ENCODE measurements at places on chromosomes 3 and 15.

DNA sequence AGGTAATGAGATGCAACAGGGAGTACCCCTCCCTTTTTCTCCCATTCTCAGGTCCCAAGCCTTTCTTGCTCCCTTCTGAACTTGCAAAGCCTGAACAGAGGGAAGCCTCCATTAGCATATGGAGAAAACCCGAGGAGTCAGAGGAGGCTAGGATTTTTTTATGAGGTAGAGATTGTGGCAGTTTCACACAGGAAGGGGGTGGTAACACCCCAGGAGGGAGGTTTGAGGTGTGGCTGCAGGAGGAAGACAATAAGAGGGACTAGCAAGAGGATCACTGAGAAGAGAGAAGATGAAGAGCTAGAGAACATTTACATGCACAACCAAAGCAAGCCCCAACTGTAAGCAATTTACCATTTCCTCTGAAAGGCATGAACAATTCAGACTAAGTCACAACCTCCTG lies 322.7 kb downstream of the SV2B start:
- no peak for DNase-seq

DNA sequence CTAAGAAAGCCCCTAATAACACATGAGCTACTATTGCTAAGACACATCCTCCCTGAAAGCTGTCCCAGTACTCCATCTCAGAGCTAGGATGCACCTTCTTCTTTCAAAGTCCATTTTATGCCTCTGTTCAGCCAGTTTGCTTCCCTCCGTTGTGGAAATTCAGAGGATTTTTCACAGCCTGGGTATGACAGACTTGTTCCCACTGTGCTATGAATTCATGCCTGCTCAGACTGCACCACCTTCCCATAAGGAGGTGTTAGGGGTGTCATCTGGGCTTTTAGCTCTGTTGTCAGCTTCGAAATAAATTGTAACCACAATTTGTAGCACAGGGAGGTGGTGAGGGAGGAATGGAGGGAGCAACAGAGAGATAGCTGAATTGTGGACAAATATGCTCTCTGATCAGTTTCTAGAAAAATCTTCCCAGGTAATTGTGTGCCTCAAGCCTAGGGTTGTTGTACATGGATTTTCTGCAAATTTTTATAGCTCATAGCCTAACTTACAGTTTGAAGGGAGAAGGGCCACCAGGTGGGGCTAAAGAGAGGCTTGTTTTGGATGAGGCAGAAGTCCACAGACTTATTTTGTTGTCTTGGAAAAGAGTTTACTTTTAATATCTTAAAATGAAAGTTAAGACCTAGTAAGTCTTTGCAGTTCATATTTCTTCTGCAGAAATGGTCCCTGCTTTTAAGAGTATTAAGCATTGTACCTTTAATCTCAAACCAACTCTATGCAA lies 462.0 kb downstream of the PDCD6IP start:
- DNase-seq: no peak

GRCh38 chr3:56677286-56677685 lies 5.8 kb downstream of the TASOR start:
- DNase-seq: no peak

DNA sequence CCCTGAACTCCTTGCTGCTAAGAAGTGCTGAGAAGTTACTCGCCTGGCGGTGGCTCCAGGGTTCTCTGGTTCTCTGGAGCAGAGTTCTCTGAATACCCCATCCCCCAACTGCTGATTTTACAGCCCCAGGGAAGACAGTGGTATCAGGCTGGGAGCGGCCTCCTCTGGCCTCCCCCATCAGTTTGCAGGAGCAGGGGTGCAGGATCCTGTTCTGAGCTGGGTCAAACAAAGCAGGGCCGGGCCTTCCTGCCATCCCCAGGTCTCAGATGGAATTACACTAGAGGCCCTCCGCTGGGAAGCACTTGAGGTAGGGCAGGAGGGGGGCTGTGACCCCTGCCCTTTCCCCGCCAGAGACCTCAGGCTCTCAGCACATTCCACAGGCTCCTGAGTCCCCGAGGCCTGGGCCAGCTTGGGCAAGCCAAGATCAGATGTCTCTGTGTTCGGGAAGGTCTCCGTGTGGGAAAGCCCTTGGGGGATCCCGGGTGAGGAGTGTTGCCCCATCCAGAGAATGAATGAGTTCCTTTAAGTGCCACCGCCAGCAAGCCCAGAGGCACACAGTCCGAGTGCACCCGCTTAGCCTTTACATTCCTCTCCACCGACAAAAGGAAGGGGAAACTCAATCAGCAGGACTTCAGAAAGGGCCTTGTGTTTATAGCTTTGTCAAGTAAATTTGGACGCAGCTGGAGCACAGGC lies 149.9 kb downstream of the LRRK1 start:
- DNase-seq: peak; percentile 39

GRCh38 chr15:36251450-36251849 lies 328.0 kb upstream of the CDIN1 start:
- no peak for DNase-seq

GRCh38 chr3:169171739-169172138 lies 491.8 kb downstream of the MECOM start:
- DNase-seq: no peak

DNA sequence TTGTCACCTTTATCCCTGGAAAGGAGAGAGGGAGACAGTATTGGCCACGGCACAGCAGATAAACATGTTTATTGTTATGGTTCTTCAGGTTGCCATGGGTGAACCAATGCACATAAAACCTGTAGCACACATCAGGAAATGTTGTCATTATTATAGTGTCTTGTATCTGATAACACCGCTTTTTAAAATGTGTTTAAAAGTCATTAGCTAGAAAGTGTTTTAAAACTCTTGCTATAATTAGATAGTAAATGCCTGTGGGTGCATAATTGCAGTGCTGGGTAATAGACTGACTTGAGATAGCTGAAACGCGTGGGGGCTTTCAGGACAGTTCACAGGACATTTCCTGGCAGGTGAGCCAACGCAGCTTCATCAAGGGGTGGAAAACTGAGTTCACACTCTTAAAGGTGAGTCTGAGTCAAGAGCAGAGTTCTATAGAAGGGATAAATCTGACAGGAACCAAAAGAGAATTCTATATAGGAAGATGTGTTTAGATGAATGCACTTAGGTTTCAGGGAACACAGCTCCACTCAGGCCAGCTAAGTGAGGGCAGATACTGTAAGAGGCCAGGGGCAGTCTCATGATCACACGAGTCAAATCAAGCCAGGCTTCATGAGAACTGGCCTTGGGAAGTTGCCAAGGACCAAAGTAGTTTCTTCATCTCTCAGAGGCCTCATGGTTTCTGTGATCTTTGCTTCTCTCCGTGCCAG lies 35.6 kb upstream of the PPP4R2 start:
- no peak for DNase-seq

GRCh38 chr3:156132313-156132712 lies 11.9 kb downstream of the KCNAB1 start:
- DNase-seq: no peak

GRCh38 chr15:91909574-91909973 lies 56.1 kb downstream of the SLCO3A1 start:
- DNase-seq: no peak

DNA sequence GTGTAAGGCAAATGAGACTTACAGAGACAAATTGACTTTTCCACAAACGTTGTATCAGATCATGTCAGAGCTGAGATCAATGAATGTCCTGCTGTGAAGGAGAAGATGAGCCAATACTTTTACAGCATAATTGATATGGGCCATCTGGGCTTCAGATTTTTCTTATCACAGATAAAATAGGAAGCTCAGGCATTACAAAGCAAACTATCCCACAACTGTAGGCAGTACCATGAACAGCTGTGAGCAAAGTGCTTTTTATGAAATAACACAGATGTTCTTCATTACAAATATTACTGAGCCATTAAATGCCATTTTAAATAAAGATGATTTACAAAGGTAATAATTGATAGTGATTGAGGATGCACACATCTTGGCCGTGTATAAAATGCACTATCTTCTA lies 852.3 kb downstream of the OTOL1 start:
- DNase-seq: no peak

DNA sequence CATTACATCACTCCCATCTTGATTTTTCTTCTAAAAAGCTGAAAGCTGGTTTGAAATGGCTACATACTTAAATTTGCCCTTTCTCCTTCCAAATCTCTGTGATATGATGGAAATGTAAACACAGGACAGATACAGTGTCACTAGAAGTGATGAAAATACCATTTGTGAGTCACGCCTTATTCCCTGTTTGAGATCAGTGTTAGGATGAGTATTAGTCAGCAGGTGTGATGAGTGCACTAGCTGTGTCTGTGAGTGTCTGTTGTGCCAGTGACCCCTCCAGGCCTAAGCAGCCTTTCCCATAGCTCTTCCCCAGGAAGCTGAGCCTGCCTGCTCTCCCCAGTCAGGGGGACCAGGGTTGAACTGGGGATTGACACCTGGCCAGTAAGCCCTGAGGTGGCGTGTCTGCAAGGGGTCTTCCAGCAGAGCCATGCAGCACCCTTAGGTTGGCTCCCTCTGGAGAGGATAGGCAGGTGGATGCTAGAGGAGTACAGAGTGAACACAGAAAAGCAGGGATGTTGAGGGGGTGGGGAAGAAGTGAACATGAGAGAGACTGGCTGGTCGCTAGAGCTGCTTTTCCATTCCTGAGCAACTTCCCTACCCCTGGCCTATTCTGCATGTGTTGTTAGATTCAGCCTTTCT lies 92.0 kb downstream of the PDE8A start:
- DNase-seq: no peak

DNA sequence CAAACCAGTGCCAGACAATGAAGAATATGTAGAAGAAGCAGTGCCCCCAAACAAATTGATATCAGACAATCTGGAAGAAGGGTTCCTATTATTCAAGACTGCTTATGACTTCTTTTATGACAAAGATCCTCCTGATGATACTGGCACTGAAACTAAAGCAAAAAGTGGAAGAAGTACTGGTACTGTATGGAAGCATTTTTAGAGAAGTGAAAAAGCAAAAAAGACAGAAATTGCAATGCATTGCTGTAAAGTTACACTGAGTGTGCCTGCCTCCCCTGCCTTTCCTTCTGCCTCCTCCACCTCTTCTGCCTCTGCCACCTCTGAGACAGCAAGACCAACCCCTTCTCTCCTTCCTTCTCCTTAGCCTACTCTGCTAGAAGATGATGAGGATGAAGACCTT lies 167.6 kb downstream of the PLCL2 start:
- DNase-seq: no peak

DNA sequence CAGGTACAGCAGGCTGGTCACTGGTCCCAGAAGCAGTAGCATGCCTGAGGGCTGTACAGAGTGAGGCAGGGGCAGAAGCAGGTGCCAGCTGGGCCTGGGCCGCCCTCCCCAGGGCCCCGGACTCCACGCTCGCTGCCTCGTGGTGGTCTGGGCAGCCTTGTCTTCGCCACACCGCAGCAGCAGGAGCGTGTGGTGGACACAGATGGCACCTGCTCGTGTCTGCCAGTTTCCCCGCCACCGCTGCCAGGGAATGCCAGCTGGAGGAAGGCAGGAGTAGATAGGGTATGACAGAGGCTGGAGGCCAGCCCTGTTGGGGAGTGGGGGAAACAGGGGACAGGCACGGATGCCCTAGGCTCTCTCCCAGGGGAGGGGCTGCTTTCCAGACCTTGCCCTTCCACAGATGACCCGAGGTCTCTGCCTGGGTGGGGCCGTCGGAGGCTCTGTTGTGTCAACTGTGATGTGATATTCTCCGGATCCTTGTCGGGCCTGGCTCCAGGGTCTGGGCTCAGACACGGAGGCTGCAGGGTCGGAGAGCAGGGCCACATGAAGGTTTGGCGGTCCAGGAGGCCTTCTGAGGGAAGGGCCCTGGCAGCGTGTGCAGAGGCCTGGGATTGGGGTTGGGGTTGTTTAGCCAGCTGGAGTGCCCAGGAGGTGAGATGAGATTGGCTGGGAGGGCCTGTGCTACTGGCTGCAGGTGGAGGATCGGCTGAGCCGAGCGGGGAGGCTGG lies 33.6 kb downstream of the GOLGA6L10 start:
- DNase-seq: no peak

DNA sequence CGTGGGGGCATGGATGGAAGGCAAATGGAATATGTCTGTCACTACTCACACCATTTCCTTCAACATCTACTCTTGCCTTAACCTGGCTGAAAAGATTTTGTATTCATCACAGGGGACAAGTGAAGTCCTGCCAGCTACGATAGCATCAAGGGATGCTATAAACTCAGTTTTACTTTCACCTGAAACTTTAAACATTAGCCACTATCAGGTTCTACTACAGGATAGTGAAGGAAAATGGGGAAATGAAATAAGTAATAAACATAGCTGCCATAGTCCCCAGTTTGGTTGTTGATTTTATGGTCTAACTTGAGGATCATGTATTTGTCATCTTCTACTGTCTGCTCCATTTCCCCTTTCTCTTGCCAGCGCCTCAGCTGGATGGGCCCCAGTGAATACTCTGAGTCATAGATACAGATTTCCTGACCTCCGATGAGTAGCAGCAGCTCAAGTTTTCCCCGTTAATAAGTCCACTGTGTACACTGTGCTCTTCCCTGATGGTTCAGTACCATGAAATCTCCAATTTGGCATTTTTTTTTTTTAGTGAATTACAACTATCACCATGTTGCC lies 338.2 kb upstream of the SLCO3A1 start:
- peak; percentile 66 for DNase-seq

GRCh38 chr15:68209272-68209671 lies 4.1 kb upstream of the CALML4 start:
- no peak for DNase-seq

GRCh38 chr3:171563298-171563697 lies 103.1 kb upstream of the TNIK start:
- DNase-seq: no peak

DNA sequence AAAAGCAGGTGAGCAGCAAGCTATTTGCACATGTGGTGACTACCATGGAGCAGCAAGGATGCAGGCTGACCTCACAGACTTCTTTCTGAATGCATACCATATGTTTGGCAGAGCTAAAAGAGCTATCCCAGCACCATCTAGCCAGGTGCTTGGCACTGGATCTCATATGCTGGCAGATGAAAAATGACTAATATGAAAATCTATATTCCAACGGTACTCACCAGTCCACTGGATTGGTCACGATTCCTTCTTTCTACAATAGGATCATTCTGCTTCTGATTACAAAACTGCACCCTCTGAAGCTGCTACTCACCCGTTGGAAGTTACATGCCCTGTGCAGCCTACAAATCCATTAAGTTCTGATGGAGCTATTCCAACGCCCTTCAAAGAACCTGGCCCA lies 714.3 kb upstream of the CFAP20DC start:
- no peak for DNase-seq
